ENCODE measurements at places on chromosomes 3 and 15.
A peak's percentile ranks its signal among the peaks of the same experiment; 100 is the strongest.

DNA sequence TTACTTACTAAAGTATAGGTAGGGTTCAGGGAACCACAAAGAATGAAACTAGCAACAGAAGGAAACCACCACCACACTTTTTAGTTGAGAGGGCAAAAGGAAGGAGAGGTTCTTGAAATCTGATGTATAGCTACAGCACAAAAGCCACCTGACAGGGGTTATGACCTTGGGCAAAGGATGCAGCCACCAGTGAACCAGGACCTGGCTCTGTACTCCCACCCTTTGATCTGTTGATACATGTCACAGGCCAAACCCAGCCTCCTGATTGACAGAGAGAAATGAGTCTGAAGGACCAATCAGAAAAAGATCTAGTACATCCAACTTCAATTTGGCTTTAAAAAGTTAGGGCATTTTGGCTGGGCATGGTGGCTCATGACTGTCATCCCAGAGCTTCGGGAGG, 20.0 kb upstream of the BLM start:
- no peak for DNase-seq

DNA sequence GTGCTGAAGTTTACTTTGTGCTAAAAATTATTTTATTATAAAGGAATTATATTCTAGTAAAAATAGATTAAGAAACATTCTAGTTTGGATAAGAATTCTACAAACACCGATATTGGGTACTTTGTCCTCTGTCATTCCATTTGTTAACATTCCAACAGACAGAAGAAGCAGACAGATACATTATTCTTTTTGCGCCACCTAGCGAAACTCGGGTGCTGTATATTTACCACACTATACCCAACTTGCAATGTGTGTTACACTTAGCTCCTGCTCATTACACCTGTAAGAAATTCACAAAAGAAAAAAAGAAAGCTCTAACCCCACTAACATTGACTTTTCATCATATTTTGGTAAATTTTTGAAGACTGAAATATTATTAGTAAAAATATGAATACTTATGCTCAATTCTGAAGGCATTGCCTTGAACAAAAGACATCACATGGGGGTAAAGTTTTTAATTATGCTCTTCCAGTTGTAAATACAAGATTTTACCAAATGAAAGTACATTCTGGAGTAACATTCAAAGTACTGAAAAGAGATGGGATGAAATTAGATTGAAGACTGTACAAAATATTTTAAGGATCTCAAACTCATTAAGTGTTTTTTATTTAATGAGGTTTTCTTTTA, 136.5 kb upstream of the MLF1 start:
- DNase-seq = peak; percentile 26

DNA sequence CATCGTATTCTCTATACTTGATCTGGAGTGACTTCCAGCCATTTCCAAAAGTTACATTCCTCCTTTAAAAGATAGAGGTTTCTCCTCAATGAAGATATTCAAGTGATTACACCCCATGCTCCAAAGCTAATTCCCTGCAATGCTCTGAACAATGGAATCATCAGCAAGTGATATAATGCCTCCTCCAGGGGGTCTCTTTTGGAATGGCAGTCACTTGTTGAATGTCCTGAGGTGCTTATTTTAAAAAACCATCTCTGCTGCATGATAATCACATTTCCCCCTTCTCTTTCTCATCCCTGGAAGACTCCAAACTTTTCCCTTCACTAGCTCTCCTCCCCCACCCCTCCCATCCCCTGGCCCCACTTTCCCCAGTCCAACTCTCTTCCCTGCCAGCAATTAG, 2.6 kb downstream of the LHFPL4 start:
- DNase-seq = no peak

- DNase-seq = peak; percentile 76
Observed at GRCh38 chr3:170414202-170414663, 4.4 kb upstream of the CLDN11 start.

DNA sequence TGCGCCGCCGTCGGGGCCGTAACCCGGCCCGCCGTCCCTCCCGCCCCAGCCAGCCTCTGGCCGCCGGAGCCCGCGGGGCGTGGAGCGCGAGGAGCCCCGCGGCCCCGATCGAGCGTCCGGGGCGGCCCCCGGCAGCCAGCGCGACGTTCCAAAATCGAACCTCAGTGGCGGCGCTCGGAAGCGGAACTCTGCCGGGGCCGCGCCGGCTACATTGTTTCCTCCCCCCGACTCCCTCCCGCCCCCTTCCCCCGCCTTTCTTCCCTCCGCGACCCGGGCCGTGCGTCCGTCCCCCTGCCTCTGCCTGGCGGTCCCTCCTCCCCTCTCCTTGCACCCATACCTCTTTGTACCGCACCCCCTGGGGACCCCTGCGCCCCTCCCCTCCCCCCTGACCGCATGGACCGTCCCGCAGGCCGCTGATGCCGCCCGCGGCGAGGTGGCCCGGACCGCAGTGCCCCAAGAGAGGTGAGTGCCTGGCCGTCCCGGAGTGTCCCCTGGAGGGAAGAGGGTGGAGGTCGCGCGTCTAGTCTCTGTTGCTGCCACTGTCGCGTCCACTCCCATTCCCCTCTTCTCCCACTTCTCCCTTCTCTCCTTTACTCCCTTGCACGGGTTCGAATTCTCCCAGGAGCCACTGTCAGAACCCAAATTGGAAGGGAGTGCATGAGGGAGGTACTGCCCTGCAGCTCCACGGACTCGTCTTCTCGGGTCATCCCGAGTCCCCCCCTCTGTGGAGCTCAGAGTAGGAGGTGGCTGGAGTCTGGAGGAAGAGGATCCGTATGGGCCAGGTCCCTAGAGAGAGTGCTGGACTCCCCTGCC, 585 bp downstream of the CSK start:
- no peak for DNase-seq

DNA sequence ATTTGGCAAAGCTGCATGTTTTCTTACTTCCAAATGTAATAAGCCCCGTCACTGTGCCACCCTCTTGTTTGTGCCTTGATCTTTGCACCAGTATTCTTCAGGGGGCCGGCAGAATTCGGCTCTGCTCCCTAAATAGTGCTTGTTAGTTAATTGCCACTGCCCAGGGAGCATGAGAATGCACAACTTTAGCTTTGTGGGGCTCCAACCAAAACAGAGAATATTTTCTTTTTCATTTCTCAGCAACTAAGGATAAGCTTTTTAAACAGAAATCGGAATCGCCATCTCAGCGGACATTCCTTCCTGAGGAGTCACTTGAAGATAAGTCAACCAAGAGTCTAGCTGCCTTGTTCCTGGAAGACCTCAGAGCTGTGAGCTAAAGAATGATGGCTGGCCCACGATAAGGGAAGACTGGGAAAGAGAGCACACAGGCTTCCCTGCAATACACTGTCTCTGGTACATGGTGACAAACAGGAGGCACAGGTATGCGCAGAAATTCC, 106.0 kb downstream of the LRIG1 start:
- DNase-seq = no peak

DNA sequence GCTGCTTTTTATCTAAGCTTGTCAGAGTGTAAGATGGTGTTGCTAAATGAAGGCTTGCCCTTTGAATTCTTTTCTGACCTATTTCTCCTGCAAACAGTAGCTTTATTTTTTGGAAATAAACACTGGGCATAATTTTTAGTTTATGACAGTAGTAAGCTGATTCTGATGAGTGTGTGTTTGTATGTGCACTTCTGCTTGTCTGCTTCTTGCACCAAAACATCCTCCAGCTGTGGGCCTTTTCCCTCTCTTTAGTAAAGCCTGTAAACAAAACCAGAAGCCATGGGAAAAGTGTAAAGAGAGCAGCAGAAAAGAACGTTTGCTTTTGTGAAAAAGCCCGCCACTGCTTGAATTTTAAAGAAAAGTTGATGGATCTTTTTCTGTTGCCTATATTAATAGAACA, 136.4 kb upstream of the IL12A start:
- DNase-seq = no peak

GRCh38 chr3:135057996-135058395, 262.9 kb downstream of the EPHB1 start:
- DNase-seq = no peak

GRCh38 chr15:69017978-69018377, 3.5 kb downstream of the NOX5 start:
- DNase-seq = no peak

- DNase-seq = no peak
Observed at GRCh38 chr3:187739094-187739560, 6.1 kb downstream of the BCL6 start.

GRCh38 chr3:126852511-126852910, 130.4 kb upstream of the PLXNA1 start:
- DNase-seq = no peak

- DNase-seq = no peak
Observed at GRCh38 chr3:157872902-157873301, 233.3 kb downstream of the SHOX2 start.

GRCh38 chr3:176919836-176920765, 277.2 kb downstream of the TBL1XR1 start:
- DNase-seq = peak; percentile 19

- no peak for DNase-seq
Observed at GRCh38 chr15:56052395-56053045, 59.1 kb upstream of the NEDD4 start.

DNA sequence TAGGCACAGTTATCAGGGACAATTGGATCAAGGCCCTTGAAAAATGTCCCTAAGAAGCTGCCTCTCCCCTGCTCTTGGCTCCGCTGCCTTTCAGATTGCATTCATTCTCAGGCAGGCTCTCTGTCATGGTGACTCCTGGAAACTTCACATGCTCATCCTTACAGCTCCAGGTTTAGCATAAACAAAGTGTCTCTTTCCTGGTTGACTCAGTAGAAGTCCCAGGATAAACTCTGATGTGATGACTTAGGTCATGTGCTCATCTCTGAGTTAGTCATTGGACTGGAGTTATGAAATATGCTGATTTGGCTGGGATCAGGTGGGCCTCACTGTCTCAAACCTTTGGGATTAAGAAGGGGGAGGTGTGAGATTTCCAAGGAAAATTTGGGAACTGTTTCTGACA, 243.8 kb downstream of the ZNF621 start:
- DNase-seq = no peak

DNA sequence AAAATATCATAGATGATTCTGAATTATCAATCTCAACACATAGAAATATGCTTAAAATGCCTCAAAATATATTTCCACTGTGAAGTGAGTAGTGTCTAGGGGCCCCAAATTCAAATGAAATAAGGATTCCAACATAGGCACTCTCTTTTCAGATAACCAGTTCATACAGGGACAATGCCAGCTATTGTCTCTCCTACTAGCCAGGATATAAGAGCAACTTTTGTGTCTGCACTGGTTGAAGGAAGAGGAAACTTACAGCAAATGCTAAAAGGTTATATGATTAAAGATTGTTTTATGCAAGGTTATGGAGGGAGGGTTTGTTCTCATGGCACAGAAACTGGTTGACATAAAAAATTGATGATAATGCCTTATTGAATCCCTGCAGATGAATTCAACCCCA, 579.4 kb upstream of the ALCAM start:
- DNase-seq = no peak

- no peak for DNase-seq
Observed at GRCh38 chr3:56291953-56292352, 176.3 kb downstream of the ERC2 start.

DNA sequence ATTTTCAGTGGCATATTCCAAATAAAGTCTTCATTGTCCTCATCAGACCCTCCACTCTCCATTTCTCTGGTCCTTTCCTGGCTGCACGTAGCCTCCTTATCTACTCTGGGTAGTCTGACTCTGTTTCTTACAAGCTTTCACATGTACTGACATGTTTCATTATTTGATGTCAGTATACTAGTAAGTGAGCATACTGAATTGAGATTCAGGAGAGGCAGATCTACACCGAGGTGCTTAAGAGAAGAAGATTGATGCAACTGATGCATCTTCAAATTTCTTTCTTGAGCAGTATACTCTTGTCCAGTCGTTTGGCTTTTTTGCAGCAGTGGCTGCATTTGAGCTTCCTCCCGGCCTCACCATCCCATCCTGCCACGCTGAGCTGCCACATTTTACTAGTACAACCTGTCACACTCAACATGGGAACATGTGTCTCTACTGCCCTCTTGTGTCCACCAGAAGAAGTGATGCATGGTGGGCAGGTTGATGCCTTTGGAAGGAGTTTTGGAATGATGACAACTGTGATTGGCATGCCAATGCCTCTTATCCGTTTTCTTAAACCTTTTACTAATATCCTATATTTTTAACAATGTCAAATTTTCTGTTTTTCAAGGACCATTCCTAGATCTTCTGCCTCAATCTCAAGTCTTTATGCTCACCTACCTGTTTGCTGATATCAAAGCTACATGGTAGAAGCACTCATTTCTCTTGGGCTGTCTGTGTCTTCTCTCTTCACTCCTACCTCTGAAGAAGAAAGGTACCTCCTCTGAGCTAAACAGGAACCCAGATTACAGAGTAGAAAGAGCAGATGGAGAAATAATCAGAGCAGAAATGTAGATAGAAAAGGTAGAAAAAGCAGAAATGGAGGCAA, 38.7 kb downstream of the GUCA1C start:
- DNase-seq = peak; percentile 17

DNA sequence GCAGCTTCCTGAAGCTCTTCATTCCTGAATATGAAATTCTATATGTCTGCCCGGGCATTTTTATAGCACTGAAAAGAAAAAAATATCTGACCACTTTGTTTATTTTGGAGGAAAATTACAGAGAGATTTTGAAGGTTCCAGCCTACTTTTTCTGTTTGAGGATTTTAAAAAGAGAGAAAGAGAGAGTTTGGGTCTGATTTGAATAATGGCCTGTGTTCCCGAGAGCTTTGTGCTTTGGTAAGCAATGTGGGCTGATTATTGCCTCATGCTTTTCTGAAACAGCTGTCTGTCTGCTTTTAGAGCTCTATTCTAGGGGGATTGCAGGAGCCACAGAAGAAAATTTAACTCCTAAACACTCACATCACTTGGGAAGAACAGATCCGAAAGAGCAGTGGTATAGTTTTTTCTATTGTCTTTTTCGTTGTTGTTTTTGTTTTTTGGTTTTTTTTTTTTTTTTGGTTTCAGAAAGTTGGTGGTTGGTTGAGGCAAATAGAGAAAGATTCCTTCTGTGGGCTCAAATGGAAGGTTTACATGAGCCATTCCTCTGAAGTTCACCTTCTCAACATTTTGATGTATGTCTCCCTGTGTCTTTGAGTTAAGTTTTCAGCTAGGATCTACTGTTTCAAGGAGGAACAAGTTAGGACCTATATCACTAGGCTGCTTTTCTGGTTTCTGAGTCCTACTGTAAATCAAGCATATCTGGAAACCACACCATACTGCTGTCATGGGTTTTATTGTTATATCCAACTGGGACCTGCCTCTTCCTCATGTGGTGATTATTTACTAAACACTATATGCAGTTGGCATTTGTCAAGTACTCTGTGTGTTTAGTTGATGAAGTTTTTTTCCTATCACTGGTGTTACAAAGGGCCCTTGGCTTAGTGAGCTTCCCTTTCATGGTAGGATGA, 178.9 kb downstream of the KCNMB2 start:
- DNase-seq = no peak

- no peak for DNase-seq
Observed at GRCh38 chr3:129233538-129233937, 15.9 kb upstream of the COPG1 start.

Measured in non-pigmented ciliary epithelial cell (primary cell).